ENCODE measurements at places on chromosomes 2 and 18. TPM values are rescaled to one million over a fixed set of nuclear protein-coding genes. Genes with fewer than 3 reads are reported as not detected.

SLC19A3 gene
- polyA plus RNA-seq: 0.67 TPM

AOX1 gene
- polyA plus RNA-seq: 1.5 TPM

MRPS9 gene
- 29.8 TPM for polyA plus RNA-seq

DNA sequence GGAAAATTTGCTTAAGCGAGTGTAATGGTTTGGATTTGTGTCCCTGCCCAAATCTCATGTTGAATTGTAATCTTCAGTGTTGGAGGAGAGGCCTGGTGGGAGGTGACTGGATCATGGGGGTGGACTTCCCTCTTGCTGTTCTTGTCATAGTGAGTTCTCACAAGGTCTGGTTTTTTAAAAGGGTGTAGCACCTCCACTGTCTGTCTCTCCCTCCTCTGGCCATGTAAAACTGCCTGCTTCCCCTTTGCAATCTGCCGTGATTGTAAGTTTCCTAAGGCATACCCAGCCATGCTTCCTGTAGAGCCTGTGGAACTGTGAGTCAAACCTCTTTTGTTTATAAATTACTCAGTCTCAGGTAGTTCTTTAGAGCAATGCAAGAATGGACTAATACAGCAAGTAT, 6.6 kb downstream of the YIPF4 start:
- DNase-seq: no peak

DNA sequence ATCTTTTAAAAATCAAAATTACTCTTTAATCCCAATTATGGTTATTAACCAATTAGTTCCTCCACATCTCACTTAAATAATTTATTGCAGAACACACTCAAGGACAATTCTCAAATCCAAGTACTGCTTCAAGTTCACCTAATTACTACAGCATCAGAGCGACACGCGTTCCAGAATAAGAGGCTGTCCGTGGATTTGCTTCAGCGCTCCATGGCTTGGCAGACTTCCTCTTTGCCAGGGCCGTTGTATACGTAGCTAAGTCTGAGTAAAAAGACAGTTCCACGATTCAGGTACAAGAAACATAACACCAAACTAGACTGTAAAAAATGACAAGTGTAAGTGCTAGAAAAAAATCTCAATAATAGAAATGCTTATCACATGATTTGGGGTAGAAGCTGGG, 153.2 kb upstream of the MYT1L start:
- no peak for DNase-seq

DNA sequence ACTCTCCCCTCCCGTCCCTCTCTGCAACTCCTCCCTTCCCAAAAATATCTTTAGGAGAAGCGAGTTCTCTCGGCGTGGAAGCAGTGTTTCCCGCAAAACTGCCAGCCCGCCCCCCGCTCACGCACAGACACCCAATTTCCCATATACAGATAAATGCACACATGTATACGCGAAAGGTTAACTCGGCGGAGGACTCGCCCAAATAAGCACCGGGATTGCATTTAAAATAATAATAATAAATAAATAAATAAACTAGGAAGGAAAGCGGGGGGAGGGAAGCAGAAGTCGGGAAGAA, 70.0 kb upstream of the PSMD14 start:
- no peak for DNase-seq

GRCh38 chr2:38685116-38685735, 19.3 kb downstream of the GALM start:
- no peak for DNase-seq

- DNase-seq: no peak
Measured at GRCh38 chr2:240224676-240225075, 84.2 kb upstream of the OTOS start.

All from hindlimb muscle (tissue), 1 donor.